ENCODE measurements at places on chromosomes 5 and 9.

DNA sequence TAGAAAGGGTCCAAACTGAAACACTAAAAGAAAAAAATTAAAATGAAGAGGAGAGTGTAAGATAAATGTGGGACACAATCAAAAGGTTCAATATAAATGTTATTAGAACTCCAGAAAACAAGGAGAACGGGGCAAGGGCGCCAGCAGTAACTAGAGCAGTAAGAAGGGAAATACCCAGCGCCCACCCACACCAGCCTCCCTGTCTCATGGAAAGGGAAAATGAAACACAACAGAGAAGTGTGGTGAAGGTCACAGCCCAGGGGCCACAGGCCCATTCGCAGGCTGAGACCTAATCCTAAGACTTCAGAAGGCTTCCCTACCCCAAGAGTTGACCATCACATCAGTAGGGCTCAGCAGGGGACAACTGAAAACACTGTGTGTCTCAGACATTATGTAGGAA lies 45.8 kb upstream of the CLK4 start:
- DNase-seq = no peak

DNA sequence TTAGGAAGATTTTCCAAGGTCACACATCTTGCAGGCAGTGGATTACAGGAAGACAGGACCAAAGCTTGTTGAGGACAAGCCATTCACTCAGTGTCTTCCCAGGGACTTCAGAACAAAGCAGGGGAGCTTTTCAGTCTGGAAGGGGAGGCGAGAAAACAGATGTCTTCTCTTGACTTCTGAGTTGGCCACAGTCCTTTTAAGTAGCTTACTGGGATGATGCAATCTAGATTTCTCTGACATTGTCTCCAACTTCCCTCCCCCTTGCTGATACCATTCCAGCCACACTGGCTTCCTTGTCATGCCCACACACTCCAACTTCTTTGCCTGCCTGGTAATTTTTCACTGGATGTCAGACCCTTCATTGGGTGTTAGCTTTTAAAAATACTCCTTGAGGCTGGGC lies 174.2 kb upstream of the TBC1D2 start:
- DNase-seq = no peak

DNA sequence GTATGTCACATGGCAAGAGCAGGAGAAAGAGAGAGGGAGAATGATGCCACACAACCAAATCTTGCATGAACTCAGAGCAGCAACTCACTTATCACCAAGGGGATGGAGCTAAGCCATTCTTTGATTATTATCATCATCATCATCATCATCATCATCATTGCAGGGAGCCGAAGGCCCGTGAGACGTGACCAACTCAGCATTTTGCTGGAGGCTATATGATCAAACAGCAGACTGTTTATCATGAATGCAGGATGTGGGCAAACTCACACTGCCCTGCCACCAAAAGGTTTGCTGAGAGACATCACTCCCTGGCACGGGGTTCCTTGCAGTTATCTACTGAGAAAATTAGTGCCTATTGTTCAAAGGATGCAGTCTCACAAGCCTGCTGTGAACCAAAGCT lies 8.6 kb upstream of the ZNF169 start:
- DNase-seq = no peak

DNA sequence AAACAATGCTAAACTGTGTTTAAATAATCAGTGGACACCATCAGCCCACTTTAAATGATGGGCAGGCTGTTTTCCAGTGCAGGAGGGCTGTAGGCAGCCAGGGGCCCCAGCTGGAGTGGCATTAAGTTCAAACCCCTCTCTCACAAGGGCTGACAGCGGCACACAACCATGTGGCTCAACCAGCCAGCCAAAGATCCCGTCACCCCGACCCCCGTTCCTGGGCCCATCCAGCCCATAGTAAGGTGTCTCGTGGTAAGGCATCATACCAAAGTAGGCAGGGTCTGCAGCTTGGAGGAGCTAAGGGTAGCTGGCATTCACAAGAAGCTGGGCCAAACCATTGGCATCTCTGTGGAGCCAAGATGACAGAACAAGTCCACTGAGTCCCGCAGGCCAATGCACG lies 24.9 kb downstream of the BTNL9 start:
- no peak for DNase-seq

DNA sequence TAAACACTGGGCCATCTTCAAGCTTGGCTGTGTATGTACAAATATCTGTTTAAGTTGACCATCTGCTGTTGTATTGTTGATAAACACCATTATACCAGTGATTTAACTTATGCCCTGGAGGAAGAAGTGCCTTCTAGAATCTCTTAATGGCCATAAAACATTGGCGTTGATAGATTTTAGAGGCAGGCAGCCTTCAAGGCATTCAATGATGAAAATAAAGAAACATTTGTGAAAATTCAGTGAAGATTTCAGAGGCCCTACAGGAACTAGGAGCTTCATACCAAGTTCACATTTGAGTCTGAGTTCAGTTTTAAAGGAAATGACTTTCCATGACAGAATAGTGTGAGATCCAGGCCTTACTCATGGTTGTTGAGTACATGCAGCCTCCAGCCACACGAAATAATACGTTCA lies 52.2 kb downstream of the MAP1B start:
- DNase-seq = no peak

DNA sequence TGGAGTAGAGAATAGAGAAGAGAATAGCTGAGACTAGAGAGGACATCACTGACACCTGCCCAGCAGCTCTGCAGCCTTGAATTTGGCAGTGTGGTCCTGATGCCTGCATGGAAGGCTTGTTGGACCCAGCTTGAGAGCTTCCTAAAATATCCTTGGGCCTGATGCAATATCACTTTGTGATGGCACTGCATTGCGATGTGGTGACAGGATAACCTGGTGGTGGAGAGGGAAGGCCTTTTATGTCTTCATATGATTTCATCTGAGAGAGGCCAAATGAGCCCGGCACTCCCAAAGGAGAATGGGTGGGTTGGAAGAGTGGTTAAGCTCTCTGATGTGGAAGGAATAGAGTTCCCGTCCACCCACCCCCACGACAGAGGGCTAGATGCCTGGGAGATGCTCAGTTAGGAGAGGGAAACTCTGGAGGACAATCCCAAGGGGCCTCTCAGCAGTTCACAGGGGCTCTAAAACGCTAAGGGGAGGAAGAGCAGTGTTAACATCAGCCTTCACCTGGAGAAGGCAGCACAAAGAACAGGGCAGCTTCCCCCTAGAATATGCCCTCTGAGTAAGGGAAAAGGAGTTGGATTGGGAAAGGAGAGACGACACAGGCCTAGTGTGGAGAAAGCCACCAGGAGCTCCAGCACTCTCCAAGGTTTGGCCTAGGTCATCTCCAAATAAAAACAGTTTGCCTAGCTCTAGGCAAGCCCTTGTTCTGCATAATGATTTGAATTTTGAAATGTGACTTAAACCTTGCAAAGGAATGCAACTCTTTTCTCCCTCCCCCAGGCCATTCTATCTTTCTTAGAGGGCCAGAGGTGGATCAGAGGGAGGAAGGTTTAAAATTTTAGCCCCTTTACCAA lies 99.8 kb upstream of the SSBP2 start:
- DNase-seq = no peak

DNA sequence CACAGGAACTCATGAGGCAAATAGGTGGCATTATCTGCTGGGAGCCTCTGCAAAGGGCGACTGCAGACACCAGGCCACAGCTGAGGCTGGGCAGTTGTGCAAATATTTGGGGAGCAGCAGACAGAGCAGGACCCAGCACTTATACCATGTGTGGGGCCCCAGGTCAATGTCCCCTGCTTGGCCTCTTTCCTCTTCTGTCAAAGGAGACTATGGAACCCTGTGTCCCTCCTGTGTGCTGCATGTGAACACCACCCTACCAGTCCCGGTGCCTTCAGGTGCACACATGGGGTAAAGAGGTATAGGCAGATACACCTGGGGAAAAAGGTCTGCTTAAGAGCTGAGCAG lies 50.8 kb downstream of the ROR2 start:
- no peak for DNase-seq

DNA sequence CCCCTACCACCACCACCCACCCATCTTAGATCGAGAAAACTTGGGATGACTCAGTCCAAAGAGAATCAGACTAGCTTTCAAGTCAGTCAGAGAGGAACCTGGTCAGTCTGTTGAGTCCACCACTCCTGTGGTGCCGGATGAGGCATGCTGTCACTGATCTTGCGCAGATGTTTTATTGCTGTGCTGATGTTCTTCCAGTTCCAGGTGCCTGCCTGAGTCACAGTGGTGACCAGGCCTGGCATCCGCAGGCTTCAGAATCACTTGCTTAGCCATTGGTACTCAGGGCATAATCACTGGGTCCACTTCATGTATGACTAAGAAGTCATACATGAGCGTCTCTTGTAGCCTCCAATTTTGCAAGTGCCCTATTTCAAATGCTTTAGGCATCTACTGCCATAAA lies 114.1 kb downstream of the MUSK start:
- no peak for DNase-seq

DNA sequence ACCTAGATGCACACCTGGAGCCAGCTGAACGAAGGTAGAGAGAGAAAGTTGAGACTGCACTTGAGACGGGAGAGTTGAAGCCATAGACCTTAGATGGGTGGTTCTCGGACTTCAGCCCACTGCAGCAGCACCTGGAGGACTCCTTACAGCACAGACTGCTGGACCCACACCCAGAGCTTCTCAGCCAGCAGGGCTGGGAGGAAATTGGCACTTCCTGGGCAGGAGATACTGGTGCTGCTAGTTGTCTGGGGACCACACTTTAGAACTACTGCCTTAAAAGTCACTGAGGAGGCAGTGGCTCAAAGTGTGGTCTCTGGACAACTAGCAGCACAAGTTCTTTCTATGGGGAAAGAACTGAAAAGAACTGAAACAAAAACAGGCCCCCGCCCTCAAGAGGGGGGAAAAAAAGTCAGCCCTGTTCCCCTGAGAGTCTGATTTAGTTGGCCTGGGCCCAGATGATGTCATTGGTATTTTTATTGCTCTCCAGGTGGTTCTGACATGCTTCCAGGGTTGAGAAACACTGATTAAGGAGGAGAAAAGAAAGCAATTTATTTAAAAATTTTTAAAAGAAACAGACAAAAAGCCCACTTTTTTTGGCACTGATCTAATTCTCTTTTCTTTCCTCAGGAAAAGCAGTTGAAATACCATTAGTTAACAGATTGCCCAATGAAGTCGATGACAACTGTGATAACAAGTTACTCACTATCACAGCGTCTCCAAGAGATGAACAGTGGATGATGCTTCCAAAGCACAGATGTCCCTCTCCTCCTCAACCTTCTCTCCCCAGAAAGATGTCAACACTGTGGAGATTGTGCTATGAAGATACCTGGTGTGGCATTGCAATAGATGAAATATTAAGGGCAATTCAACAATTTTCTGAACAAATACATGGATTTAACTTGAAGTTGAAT lies 73.6 kb upstream of the ADAMTS16 start:
- no peak for DNase-seq

- DNase-seq = no peak
These were observed 149.7 kb upstream of the IER5L start for GRCh38 chr9:129327552-129328328.

- DNase-seq = no peak
These were observed 2.6 kb downstream of the HNRNPH1 start for GRCh38 chr5:179620703-179621350.

DNA sequence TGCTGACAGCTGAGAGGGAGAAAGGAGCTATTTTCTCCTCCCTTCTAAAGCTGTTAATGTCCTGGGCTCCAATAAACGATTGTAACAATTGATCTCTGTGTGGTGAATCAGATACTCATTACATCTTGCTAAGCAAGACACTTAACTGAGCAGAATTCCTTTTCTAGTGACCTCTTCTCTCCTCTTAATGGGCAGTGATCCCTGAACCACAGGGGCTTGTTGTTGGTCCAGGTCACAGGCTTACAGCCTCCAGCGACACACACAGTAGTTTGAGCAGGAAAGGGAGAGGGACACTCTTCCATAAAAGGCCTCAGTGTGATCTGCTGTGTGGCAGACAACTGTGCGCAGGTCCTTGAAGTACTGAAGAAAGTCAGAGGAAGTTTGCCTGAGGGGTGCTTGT lies 58.5 kb upstream of the MYO10 start:
- DNase-seq = no peak
